ENCODE measurements at places on chromosomes 6 and 20.

DNA sequence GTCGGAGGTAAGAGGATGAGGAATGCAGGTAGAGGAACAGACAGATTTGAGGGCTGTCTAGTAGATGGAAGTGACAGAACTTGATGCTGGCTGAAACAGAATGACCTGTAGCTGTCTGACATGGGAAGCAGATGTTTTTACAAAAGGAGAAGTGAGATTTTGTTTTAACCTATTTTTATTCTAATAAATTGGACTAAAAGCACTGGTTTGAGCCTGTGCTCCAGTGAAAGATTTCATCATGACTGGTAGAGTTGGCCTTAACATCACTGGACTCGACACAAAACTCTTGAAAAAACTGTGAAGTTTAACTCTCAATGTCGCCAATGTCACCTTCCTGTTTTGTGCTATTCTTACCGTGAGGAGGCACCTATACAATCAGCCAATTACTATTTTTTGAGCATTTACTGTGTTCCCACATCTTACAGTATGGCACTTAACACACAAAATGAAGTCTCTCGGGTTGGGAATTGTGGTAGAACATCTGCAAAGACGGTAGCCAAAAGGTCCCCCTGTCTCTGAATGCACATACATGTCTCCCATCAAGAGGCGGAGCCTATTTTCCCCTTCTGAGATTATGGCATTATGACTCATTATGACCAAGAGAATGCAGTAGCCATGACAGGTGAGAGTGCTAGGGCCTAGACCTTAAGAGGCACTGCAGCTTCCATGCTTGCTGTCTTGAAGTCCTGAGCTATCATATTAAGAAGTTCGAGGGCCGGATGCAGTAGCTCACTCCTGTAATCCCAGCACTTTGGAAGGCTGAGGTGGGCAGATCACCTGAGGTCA lies 93.2 kb downstream of the FOXF2 start:
- no peak for DNase-seq

DNA sequence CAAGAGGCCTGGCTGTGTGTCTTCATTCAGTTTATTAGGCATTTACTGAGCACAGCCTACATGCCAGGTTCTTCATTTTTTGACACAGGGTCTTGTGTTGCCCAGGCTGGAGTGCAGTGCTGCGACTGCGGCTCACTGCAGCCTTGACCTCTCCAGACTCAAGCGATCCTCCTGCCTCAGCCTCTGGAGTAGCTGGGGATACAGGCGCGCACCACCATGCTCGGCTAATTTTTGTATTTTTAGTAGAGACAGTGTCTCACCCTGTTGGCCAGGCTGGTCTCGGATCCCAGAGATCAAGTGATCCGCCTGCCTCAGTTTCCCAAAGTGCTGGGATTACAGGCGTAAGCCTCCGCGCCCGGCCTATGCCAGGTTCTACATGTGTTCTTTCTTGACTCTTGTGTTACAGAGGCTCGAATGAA lies 601 bp upstream of the ATRN start:
- DNase-seq, result no peak

DNA sequence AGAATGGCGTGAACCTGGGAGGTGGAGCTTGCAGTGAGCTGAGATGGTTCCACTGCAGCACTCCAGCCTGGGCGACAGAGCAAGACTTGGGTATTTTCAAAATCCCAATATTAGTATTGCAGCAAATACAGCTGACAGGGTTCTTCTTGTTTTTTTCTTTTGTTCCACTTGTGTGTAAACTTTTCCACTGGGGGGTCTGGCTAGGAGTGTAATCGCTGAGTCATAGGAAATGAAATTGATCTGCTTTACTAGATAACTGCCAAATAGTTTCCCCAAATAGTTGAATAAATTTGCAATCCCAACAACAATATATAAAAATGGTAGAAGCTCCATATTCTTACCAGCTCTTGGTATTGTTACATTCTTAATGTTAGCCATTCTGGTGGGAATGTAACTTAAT lies 526.0 kb upstream of the SOX4 start:
- no peak for DNase-seq

DNA sequence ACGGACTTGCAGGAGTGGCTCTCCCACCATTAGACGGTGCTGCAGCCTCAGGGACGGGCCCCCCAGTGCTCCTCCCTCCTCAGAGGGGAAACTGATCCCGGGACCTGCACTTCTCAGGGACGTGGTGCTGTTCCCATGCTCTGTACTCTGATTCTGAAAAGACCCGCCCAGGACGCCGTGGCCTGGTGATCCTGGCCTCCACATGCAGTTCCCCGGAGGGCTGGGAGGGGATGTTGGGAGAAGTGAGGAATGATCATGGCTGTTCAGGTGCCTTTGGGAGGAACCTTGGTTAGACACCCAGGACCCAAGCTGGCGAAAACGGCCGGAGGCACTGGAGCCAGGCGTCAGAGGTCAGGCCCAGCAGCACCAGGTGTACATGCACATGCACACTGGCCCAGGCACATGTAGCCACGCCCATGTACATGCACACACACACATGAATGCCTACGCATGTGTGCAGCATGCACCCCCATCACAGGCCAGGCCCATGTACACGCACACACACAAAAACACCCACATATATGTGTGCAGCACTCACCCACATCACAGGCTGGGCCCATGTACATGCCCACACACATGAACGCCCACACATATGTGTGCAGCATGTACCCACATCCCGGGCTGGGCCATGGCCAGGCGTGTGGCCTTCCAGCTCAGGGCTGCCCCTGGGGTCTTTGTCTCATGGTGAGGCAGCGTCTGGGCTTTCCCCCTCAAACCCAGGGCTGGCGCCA lies 52.6 kb upstream of the DACT2 start:
- DNase-seq, result no peak

- no peak for DNase-seq
Observed at GRCh38 chr6:138765896-138766655, 7.5 kb upstream of the CCDC28A start.

DNA sequence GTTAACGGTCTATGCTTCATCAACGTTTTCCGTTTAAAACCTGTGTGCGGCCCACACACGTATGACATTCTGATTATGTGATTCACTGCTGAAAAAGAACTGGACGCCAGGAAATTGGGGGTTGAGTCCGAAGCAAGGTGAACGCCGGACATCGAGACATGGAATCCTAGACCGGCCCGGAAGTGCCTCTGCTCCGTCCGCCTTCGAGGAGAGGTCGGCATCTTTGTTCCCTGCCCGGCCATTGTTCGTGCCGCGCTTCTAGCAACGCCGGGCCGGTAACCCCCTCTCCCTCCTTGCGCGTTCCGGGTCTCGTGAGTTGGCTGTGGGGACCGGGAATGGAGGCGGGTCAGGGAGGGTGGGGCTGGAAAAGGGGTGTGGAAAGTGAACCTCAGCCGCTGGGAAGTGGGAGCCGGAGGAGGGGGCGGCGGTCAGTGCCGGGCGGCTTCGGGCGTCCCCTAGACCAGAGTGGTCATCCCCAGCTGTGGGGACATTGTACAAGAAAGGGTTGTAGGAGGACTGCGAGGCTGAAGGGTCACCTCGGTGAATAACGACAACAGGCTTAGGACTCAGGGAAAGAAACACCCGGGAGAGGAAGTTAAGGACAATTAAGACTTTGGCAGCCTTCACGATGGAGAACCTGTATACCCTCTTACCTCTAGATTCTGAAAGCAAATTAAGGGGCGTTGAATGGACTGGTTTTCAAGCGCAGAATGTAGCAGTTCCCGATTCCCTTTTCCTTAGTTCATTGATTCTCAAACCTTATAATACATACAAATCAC lies at the start of gene ZSCAN9:
Gene ZSCAN9 (plus strand): TSS at position 220 of the 779 bp plus-strand sequence. CDS start 1,810 bp downstream, outside the sequence.
- peak; percentile 83 for DNase-seq

GRCh38 chr6:125954735-125955339 lies 1.7 kb upstream of the HINT3 start:
- DNase-seq, result no peak

DNA sequence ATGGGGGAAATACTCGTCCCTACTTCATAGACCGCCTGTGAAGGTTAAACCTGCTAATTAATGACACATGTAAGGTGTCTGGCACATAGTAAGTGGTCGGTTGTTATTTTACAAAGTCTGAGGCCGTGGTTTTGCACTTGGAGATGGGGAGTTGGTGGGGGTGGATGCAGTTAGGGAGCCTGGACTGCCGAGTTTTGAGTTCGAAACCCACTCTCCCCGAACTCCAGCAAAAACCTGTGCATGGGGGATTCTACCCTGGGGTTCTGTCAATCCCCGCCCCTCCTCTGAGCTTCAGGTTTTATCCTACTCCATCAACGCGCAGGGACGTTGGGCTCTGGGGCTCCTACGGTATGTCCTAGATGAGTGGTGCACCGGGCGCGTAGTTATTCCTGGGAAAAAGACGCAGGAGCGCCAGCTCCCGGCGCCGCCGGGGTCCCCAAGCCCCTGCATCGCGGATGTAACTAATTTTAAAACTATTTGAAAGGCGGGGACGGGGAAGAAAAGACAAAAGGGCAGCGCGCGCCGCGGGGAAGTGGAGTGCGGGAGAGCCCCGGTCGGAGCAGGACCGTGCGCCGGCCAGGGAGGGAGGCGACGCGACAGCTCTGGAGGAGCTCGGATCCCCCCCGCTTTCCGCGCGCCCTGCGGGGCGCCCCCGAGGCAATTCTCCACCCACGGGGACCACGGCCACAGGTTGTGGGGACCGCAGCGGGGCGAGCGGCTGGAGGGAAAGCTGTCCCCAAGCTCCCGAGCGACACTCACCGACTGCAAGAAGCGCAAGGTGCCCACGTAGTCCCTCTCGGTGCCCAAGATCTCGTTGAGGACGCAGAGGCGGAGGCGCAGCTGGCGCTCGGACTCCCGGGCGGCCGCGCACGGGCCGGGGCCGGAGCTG lies 672 bp downstream of the PREX1 start:
- no peak for DNase-seq

DNA sequence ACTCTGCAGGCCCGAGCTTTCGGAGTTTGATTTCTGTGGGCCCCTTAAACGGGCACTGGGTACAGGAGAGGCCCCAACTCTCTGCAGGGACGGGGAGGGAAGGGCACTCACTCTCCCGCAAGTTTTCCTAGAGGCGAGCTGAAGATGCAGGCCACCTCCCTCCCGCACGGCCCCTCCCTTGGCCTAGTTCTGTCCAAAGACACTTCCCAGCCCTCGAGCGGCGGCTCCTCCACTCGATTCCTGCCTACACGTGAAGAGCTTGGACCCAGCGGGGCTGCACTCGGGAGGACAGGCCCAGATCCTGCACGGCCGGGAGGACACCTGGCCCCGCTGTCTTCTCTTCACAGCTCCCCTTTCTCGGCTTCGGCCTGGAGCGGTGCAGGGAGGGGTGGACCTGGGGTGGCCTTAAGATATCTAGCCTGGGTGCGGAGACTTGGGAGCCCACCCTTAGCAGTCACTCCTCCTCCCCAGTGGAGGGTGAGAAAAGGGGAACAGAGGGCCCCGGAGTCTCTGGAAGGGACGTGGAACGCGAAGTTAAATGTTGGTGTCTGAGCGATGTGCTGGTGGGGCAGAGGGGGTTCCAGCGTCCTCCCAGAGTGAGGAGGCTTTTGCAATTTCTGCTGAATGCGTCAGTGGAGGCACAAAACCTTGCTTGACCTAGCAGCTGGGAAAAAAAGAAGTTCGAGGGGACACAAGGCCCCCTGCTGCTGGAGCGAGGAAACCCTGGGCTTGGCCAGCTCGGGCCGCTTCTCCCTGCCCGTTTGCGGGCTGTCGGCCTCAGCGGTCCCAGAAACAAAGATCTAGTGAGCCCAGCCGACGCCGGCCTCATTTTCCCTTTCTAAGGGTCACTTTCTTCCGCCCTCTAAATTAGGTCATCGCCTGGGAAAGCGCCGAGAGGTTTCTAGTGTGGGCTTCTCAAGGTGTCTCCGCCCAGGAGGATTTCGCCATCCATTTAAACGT lies 4.9 kb downstream of the OLIG3 start:
- no peak for DNase-seq

- peak; percentile 24 for DNase-seq
Observed at GRCh38 chr6:4913705-4914419, 90.0 kb downstream of the RPP40 start.

DNA sequence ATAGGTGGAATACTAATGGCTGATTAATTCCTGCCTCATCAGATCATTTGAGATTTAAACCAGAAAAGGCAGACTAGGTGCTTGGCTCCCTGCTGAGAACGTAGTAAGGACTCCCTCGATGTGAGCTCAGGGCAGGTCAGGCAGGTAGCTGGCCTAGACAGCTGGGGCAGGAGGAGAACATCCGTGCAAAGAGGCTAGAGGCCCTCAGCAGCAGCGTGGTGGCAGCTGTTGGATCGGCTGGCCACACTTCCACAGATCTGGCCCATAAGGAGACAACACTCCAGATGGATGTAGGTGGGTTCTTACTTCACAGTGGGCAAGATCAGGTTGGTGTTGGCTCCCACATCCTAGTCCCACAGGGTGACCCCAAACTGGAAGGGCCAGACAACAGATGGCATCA lies 38.5 kb downstream of the EYA2 start:
- DNase-seq, result no peak

- no peak for DNase-seq
Observed at GRCh38 chr20:63133481-63134091, 82.3 kb downstream of the YTHDF1 start.

- no peak for DNase-seq
Observed at GRCh38 chr6:129269076-129269475, 386.1 kb downstream of the LAMA2 start.

- no peak for DNase-seq
Observed at GRCh38 chr20:44392776-44393607, 37.5 kb downstream of the HNF4A start.

GRCh38 chr6:155171747-155172449 lies 91.9 kb upstream of the CLDN20 start:
- DNase-seq, result no peak

- DNase-seq, result peak; percentile 70
Observed at GRCh38 chr20:41476013-41476441, 109.4 kb upstream of the EMILIN3 start.

DNA sequence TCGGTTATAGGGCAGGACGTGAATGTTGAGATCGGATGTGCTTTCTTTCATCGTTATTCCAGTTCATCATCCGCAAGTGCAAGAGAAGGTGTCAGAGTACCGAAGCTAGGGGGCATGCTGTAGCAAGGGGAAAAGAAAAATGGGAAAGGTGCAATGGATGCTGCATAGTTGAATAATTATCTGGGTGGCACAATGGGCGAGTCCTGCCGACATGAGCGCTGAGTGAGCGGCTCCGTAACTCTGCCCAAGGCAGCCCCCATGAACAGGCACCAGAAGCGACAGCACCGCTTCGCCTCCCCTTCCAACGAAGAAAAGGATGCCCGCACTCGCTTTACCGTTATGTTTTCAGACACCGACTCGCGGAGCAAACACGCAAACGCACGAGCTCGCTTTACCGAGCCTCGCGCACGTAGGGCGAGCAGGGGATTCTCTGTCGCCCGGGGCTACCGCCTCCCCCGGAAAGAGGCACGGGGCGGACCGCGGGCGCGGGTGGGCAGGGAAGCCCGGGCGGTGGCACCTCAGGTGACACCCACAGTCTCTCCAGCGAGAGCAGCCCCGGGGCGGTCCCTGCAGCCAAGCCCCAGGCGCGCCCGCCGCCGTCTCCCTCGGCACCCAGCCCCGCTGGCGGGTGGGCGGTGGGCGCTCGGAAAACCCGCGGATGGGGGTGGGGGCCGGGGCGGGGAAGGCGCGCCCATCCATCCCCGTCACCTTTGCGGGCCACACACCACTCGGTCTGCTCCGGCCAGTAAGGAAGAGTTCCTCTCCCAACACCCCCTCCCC lies 654 bp downstream of the WASF1 start:
- DNase-seq, result peak; percentile 23

DNA sequence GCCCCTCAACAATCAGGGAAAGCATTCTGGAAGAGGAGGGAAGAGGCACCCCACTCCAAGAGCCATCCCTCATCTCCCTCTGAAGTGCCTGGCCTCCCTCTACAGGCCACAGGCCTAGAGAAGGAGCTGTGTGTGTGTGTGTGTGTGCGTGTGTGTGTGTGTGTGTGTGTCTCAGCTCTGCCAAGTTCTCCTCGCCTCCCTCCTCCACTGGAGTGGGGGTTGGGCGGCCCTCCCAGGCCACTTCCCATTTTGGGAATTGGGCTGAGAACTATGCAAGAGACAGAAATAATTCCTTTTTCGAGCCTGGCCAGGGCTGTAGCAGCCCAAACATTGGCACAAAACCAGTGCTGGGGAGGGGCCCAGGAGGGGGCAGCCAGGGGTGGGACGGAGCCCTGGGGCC lies 35.7 kb downstream of the KCNB1 start:
- DNase-seq, result no peak

Measured in NCI-H2029 (cell line).